Smooth muscle cell of the brain vasculature (primary cell): ENCODE measurements at places on chromosomes 6 and 20.

DNA sequence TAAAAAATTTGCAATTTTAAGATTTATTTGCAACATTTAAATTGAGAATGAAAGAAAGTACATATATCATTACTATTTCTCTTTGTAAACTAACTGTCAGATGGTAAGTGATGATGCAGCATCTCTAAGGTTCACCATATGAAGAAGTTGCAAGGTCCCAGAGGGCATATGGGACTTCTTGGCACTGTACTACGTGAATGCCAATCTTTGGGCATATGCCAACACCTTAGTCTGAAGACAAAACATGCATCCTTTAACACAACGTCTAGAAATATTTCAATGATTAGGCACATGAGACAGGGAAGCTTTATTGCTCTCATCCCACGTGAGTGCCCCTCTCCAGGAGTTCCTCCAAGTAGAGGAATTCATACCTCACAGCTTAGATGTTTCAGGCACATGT is 66.8 kb downstream of the CDK19 start:
- no peak for DNase-seq

DNA sequence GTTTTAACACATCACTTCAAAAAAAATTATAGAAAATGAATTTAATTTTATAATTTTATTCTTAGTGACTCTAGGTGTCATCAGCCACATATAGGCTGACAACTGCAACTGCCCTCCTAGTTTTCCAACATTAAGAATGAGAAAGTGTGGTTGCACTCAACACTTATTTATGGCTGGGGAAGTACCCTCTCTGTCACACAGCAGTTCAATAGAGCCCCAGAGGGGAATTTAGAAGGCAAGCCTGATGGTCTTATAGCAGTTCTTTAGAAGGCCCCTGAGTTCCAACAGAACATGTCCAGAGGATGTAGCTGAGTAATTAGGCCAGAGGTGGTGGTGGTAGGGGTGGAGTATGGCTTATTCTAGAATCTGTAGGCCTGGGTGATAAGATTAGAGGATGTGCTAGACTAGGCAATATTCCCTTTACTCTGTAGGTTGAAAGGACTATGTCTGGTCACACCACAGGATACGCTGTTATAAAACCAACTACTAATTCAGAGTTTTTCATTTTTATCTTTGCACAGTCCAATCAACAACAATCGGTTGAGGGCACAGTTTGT is 226.5 kb upstream of the CITED2 start:
- DNase-seq = no peak

DNA sequence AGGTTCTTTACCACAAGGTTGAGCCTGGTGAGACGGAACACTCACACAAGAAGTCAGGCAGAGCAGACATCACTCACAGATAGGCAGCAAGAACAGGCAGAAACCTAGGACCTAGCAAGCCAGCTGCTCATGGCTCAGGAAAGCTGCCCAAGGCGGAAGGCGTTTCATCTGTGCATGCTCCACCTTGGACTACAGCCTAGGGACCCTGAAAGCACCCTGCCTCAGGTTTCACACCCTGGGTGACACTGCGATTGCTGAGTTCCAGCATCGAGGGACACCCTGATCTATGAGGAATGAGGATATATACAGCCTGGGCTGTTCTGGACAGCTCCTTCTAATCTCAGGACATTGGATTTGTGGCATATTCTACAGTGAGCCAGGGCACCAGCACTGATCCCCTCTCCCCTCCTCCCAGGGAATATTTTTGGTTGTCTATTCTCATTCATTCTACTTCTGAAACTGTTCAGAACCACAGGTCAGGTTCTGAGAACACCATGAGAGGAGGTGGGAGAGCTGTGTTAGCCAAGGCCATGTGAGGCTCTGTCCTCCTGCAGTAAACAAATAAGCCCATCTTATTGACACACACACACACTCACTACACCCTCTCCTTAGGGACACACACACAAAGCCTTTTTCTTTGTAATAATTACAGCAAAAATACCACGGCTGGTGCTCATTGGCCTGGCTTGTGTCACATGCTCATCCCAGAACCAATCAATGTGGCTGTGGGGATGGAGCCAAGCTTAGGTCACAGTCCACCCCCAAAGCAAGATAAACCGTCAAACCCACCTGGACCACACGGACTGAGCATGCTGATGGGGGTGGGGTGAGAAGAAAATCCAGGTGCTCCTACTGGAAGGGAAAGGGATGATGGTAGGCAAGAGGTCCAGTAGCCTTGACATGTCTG is 26.3 kb upstream of the PMEPA1 start:
- DNase-seq = no peak

DNA sequence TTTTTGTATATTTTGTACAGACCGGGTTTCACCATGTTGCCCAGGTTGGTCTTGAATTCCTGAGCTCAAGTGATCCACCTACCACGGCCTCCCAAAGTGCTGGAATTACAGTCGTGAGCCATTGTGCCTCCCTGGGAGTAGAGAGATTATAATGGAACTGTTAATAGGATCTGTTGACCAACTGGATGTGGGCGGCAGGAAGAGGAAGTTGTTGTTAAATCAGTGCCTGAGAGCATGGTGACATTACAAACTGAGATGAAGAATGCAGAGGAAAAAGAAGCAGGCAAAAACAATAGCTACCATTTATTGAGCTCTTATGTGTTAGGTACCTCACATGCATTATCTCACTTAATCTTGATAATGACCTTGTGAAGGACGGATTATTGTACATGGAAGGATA is 9.2 kb upstream of the L3MBTL3 start:
- DNase-seq = no peak

- DNase-seq = no peak
Measured at GRCh38 chr6:136499370-136499769, 50.9 kb downstream of the MAP7 start.

DNA sequence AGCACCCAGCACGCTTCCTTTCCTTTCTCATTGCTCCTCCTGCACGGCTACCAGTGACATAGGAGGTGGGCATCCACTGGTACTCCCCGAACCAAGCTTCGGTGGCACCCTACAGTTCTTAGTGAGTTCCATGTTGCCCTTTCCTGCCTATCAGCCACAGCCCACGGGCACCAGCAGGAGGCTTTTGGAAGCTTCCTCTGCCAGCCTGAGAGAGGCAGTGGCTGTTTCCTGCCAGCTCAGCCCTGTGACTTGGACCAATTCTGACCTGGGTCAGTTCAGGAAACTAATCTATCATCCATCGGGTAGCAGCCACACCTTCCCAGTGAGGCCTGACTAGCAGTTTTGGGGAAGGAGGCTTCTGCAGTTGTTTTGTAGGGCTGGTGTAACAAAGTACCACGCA is 176.4 kb upstream of the UST start:
- no peak for DNase-seq

DNA sequence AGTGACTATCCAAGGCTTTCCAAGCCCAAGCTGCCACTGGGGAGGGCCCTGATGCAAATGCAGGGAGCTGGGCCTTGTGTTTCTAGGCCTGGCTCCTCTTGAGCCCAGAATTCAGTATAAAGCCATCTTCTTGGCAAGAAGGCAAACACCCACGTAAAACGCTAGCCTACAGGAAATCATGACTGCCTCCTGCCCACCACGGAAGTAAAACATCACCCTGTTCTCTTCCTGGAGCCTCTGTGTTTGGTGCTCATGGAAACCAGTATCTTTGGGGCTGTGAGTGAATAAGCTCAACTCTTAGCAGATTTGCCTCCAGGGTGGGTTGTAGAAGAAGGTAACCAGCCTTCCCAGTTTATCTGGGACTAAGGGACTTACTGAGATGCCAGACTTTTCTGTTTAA is 271.0 kb downstream of the ZNF217 start:
- no peak for DNase-seq

- peak; percentile 47 for DNase-seq
Measured at GRCh38 chr6:45922728-45923351, 92.8 kb downstream of the CLIC5 start.

GRCh38 chr6:28212510-28213212 is 12.4 kb upstream of the ZSCAN9 start:
- peak; percentile 36 for DNase-seq

DNA sequence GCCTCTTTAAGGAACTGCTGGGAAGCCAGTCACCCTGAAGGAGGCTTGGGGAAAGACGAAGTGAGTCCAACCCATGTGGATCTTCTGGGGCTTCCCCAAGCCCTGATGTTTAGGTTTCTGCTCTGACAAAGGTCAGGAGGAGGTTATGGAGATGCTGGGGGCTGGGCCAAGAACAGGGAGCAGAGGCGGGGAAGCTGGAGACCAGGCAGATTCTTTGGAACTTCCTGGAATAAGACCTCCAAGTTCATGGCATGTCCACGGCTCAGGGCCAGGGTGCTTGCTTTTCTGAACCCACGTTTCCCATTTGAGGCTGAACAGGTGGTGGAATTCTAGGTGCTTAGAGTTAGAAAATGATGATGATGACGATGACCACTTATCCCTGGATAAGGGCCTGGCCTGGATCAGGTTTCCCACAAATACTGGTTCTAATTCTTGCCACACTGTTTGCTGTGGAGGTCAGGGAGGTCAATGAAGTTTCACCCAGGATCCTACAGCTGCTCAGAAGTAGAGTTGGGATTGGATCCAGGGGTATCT is 30.0 kb upstream of the TGM2 start:
- DNase-seq = no peak

DNA sequence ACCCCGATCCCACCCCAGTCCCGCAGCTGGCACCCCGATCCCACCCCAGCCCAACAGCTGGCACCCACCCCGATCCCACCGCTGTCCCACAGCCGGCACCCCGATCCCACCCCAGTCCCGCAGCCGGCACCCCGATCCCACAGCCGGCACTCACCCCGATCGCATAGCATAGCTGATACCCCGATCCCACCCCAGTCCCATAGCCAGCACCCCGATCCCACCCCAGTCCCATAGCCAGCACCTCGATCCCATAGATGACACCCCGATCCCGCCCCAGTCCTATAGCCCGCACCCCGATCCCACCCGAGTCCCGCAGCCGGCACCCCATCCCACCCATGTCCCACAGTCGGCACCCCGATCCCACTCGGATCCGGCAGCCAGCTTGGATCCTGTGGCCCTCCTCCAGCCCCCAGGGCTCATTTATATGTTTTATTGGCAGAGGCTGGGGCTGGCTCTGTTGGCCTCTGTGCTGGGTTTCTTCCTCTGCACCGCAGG is 897 bp upstream of the GMEB2 start:
- no peak for DNase-seq

DNA sequence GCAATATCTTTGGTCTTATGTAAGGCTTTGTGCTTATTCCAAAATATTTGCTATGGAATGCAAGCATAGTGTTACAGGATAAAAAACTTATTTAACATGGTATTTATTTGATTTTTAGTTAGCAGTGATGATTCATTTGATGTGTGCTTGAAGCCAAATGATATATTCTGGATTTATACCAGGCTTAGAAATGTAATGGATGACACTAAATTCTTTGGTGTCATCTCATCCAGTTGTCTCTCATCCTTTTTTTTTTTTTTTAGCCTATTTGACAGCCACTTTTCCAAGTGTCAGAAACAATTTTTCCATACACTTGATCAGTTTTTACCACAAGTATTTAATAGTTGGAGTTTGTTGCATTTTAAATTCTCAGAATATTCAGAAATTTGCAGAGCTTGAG is 515.3 kb downstream of the CDKAL1 start:
- no peak for DNase-seq

DNA sequence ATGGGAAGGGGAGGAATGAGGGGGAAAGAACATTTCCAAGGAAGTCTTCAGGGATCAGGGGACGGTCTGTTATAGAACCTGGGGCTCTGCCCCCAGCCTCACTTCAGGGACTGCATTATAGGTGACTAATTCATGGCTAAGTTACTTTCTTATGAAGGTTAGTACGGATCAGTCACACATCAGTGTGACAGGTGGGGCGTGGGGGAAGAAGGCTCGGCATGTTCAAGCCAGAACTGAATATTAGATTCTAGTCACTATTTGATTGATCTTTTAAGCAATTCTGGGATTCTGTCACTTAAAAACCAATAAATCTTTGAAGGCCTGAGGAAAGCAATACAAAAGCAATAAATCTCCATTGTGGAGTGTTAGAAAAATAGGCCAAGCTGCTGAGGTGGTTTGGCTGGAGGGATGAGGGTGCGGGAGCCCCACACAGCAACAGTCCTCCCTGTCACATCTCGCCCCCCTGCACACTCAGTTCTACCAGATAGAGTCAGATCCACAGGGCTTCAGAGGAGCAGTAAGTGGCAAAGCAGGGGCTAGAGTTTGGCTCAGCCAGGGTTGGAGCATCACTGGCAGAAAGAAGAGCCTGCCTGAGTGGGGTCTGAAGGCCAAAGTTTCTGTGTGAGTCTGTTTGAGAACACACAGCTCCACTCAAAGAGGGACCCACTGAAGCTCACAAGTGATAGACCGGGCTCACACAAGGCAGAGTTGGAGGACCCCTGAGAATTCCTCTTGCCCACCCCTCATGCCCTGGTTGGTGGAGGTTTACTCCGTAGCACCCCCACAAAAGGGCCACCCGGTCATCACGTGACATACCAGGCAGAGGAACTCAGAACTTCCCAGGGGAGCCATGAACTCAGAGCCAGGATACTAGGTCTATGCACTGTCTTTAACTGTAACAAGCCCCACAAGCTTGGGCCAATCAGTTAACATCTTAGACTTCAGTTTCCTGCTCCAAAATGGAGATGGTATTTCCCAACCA is 728.3 kb upstream of the CHD6 start:
- no peak for DNase-seq

DNA sequence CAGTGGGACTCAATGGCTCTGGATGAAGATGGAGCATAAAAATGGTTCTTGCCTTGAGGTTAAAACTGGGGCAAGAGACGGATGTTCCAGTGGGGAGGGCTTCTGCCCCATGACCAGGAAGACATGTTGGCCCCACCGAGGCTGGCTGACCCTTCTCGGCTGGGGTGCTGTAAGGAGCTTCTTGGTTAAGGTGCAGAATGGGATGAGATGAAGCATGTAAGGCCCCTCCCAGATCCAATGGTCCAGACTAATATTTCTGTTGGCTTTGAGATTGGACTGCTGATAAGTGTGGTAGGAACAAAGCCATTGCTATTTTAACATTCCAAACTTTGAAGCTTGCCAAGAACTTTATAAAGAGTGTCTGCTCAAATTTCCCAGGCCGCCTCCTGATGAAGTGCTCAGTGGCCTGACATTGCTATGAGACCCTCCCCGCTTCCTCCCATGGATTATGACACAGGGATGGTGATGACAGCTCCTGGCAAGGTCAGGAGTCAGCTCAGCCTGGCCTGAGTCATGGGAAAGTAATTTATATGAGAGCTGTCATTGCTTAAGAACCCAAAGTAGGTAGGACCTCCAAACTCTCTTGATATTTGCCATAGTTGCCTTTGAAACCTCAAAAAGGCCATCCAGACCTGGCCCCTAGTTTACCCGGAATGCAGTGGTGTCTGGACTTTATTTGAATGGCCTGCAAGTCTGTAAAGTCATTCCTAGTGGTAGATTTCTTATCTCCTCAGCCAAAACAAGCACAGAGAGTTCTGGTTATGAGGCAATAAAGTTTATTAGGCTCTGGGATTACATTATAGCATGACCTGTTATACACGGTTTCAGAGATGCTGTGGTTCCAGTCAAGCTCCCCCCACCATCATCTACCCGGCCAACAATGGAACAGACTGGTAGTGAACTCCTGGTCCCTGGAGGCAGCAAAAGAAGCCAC is 55.2 kb downstream of the TGM2 start:
- no peak for DNase-seq

- no peak for DNase-seq
Measured at GRCh38 chr6:20402092-20402341, 338 bp downstream of the E2F3 start.

- peak; percentile 93 for DNase-seq
Measured at GRCh38 chr6:134850721-134851305, 99.1 kb downstream of the ALDH8A1 start.
